ENCODE measurements at places on chromosomes 4 and X.

- DNase-seq: no peak
Measured at GRCh38 chrX:36501169-36501702, 506.9 kb upstream of the FAM47C start.

- no peak for DNase-seq
Measured at GRCh38 chrX:110755061-110755460, 40.6 kb downstream of the CHRDL1 start.

DNA sequence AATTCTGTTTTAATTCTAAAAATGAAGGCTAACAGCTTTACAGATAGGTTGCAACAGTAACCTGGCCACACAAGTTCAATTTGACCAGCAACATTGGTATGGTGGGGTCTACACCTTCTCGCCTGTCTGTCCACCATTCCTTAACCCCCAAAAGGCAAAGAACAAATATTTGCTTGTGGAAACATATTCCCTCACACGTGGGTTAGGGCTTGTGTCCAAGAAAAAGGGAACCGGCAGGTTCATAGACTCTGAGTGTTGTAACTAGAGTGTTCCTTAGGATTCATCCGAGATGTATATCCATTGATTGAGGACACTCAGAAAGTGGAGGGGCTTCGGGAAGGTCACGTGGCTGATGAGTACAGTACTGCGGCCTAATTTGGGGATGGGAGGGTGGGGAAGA is 54.1 kb downstream of the C4orf51 start:
- no peak for DNase-seq

DNA sequence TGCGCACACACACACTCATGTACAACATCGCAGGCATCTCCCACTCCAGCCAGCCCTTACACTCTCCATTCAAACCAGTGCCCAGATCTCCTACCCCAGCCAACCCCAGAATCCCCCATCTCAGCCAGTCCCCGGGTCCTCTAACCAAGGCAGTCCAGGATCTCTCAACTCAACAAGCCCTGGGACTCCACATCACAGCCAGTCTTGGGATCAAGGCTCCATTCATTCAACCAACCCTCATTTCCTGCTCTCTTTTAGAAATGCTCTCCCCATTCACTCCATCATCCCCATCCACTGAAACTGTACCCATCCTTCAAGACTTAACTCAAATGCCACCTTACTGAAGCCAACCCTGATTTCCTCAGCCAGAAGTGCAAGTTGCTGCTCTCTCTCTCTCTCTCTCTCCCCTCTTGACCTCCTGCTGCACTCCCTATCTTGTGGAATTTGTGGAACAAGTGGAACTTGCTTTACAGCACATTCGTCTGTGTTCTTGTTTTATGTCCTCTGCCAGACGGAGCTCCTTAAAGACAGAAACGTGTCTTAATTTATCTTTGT is 40.6 kb upstream of the IQSEC2 start:
- DNase-seq: no peak

DNA sequence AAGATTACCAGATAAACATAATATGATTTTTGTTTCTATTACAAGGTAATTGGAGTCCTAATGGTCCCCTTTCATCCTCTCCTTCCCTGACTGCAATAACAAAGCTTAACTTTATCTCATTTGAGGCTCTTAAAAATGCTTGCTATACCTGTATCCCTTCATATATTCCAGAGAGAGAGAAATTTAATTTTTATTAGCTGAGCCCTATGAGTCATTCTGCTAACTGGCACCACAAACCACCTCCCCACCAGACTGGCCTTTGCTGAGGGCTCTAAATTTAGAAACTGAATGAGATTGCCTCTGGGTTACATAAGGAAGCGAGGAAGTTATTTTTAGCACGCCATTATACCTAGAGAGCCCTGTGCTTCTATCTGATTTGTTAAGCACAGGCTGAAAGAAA is 27.4 kb downstream of the CBLL2 start:
- DNase-seq: no peak

- DNase-seq: no peak
Measured at GRCh38 chrX:37455381-37455780, 106.2 kb downstream of the PRRG1 start.

DNA sequence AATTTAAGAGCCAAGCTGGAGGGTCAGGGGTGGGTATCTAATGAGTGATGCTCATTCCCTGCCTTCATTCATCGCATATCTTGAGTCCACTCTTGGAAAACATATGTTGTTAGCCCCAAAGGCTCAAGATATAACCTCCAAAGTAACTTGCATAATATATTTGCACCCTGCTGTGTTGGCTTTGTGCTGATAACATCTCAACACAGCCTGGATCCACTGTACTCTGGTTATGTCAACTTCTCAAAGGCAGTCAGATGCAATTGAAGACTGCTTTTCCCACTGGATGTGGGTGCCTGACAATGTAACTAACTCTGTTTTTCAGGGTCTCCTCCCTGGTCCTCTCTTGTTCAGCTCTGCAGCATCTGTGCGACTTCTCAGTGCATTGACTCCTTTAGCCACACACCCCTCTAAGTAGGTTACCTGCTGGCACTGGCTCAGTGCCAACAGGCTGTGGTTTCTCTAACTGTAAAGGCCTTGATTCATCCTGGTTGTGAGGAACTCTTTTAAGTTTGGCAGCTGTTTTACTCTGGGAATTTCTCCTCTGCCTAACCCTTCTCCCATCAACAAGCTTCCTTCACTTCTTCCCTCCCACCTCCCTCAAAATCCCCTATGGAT is 28.1 kb downstream of the SLC16A2 start:
- no peak for DNase-seq

DNA sequence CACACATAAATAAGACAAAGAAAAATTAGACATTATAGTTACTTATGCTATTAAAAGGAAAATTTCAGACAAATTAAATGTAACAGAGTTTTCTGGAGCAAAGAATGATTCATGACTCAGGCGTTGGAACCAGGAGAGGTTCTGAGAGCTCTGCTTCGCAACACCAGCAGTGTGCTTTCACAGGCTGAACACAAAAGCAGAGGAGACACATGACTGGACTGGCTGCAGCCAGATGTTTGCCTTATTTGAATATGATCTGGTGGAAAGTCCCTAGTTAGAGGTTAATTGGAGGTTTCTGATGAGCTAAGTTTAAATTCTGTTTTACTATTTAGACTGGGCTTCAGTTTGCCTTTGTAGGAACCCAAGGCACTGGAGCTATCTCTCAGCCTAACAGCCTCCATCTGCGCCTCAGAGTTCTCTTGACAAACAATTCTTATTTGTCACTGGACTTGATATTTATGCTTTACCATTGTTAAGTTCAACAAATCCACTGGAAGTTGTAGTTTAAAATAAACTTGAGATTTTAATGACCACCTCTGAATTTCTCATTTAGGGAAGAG is 16.2 kb downstream of the BOD1L1 start:
- no peak for DNase-seq

DNA sequence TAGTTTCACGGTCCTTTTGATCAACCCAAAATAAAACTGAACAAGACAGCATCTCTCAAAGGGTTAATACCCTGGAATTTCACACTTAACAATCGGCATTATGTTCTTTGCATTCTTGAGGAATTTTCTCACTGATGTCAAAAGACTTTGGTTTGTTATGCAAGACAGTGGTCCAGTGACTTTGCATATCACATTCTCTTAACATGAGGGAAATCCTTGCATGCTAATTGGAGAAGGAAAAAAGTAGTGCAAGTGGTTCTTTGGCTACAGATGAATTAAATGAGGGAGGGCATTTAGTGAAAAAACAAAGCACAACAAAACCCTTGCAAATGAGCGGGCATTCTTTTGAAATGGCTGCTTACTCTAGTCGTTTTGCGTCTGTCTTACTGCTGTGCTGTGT is 105.1 kb upstream of the LIMCH1 start:
- DNase-seq: no peak

- no peak for DNase-seq
Measured at GRCh38 chrX:44042116-44042515, 68.9 kb upstream of the NDP start.

DNA sequence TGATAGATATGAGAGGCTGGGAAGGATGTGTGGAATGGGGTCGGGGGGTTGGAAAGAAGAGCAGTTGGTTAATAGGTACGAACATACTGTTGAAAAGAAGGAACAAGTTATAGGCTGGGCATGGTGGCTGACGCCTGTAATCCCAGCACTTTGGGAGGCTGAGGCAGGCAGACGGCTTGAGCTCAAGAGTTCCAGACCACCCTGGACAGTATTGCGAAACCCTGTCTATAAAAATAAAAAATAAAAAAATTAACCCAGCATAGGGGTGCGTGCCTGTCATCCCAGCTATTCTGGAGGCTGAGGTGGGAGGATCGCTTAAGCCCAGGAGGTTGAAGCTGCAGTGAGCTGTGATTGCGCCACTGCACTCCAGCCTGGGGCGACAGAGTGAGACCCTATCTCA is 58.5 kb upstream of the NHSL2 start:
- DNase-seq: no peak

- DNase-seq: no peak
Measured at GRCh38 chr4:105092768-105093167, 53.9 kb upstream of the TET2 start.

DNA sequence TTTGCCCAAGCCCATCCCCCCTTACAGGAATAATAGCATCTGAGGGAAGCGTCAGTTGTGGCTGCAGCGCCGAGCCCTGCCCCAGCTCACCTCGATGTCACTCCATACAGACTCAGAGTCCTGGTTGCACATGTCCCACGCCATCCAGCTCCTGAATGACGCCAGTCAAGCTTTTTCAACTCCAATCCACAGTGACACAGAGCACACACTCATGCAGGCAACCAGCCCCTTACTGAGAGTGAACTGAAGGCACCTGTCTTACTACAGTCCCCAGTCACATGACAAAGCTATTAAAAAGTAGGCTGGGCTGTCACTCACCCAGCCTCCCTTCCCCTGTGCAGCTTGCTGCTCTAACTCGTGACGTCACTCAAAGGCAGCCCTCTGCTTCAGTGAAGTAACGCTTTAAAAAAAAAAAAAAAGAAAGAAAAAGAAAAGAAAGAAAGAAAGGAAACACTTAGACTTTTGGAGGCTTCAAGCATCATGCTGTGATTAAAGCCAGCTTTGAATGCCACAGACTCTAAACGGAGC is at the start of gene PPARGC1A:
Gene PPARGC1A, minus strand, starts transcription at position 234 of the 528 bp plus-strand sequence. Its CDS starts 90 bp downstream, at position 144.
- no peak for DNase-seq

GRCh38 chr4:57114973-57115372 is 4.8 kb upstream of the IGFBP7 start:
- no peak for DNase-seq

- no peak for DNase-seq
Measured at GRCh38 chrX:85309717-85310116, 65.9 kb downstream of the ZNF711 start.

DNA sequence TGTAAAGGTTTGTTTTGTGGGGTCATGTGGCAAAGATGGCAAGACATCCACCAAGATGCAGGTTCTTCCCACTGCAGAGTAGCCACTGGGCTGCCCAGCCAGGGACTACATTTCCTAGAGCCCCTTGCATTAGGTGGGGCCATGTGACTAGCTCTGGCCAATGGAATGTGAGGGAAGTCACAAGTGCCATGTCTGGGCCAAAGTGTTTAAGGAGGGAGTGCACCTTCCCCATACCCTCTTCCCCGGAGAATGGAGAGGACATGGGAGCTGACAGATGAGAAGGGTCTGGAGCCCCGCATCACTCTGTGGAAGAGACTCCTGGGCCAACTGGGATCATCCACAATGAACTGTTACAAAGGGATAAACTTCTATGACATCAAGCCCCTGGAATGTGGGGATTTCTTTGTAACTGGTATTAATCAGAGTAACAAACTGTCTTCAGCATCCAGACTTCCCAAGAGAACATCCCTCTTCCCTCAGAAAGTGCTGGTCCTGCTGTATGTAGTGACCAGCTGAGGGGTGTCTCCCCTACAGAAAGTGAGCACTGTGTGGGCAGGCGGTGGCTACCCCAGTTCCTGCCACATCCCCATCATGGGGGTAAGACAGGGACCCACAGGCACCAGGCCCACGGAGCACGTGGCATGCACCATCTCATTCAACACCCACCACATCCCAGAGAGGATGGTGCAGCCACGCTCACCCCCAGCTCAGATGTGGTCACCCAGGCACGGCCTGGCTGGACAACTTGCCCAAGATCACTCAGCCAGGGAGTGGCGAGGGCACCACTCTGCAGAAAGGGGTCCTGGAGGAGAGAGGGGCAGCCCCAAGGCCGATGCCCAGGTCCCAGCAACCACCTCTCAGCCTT is 10.9 kb downstream of the PPP2R2C start:
- DNase-seq: no peak

- DNase-seq: no peak
Measured at GRCh38 chrX:39336671-39337311, 535.5 kb downstream of the MID1IP1 start.

- peak; percentile 23 for DNase-seq
Measured at GRCh38 chr4:42397635-42398170, 415 bp downstream of the SHISA3 start.

DNA sequence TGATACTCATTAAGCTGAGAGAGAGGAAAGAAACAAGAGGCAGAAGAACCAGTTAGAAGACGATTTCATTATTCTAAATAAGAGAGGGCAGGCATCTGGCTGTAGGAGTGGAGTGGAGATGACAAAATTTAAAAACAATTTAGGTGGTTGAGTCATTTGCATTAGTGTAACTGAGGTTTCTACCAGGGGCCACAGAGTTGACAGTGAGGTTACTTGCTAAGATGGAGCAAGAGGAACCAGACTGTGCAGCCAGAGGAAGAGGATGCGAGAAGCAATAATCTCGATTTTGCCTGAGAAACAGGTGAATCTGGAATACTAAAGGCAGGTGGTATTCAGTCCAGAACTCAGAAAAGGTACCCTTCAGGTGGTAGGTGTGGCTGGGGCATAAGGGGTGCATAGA is 491.9 kb downstream of the MID1IP1 start:
- no peak for DNase-seq

DNA sequence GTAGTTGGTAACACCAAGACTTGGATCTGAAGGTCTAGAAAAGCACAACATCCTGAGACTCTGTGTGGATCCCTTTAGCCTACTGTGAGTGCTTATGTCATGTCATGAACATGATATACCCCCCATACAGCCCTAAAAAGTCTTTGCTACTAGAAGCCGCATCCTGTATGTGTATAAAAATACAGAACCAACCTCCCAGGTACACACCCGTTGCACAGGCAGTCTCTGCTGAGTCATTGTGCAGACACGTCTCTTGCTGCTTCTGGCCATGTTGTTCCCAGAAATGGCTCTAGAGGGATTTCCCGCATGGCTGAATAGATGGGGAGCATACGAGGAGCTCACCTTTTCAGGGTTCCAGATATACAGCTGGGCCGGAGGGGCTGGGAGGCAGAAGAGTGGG is 93.3 kb downstream of the MAMLD1 start:
- no peak for DNase-seq

DNA sequence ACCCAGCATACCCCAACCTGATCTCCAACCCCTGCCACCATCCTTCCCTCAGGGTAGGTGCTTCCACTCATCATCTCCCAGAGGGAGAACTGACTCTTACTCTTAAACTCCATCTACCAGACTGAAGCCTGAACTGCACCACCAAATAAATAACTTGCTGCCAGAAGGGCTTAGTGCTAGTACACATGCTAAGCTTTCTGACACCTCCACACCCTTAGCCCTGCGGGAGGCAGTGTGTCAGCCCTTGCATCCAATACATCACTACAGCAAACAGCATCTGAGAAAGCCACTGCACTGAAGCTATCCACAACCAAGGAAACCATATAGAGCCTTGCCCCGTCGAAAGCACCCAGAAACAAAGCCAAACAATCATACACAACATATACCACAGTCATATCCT is 68.6 kb upstream of the MCF2 start:
- no peak for DNase-seq
